HCT116 (cell line): ENCODE measurements at places on chromosomes 3 and 15.

DNA sequence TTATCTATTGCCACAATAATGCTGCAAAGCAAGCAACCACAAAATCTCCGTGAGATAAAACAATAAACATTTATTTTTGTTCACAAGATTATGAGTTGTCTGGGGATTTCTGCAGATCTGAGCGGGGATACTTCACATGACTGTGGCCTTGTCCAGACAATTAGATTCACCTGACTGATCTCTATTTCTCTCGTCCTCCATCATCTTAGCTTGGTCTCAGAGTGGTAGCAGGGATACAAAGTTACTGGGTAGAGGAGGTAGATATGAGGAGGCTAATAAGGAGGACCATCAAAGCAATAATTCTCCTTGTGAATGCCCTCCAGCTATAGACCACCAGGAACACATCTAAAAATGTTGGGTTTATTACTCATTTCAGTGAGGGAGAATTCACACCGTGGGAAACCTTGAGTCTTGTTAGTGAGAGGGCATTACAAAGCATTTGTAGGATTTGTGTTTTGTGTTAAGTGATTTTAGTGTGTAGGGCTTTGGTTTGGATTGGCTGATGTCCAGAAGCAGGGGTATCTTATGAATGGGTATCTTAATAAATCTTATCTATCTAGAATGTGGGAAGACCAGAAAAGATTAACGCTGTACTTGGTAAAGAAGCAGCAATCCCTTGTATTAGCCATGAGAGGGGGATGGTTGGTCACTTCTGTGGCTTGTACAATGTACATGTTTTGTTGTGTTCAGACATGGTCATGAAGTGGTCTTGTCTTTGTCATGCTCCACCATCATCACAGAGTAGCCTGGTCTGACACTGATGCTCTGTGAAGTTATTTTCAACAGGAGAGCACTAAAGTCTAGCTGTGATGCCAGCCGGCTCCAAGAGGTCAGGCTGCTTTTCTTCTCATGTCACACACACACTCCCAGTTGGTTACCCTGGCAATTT lies 287.6 kb upstream of the STT3B start:
- no peak for DNase-seq

GRCh38 chr15:38743147-38743546 lies 178.5 kb upstream of the RASGRP1 start:
- DNase-seq, result no peak

DNA sequence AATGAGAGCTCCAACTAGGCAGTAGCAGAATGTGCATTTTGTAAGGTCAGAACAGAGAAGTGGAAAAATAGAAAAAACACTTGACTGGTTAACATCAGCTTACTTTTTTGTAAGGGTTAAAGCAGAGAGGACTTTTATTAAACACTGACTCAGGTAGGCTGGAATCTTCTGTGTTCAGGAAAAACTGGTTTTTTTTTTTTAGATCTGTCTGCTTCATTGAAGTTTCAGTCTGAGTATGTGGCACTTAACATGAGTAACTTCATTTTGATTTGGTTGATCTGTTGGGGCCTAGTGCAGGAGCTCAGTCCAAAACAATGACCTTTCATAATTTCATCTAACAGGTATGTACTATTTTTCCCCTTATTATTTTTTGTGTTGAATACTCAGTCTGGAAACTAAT lies 141.1 kb downstream of the DOCK3 start:
- DNase-seq, result no peak

- no peak for DNase-seq
These were observed 43.6 kb downstream of the ABTB1 start for GRCh38 chr3:127716384-127716783.

GRCh38 chr3:14208977-14209394 lies 30.4 kb downstream of the LSM3 start:
- no peak for DNase-seq

DNA sequence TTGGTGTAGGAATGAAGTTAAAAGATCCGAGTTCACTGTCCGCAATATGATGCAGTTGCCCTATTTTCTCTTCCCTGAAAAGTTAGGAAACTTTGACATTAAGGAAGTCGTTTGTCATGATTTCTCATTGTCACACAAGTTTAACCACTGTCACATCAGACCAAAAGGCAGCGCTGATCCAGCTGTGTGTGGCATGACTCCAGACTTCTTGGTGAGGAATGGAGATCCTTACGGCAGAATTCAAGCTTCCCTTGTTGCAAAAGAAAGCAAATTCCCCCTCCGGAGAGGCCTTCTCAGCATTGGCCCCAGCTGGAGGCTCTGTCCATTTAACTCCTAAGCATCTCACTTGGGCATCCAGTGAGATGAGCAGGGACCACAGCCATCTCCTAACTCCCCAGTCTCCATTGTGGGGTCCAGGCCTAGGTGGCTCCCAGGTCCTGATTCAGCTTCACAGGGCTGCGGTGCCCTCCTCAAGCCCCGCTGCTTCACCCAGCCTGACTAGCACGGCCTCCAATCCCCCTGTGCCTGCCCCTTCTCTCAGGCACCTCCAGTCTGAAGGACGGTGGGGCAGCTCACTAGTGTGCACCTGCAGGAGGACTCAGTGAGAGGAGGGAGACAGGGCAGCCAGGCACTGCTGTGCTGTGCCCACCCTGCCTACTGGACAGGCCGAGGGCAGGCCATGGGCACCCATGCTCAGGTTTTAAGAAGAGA lies 159.5 kb downstream of the CHSY1 start:
- no peak for DNase-seq
